ENCODE measurements at places on chromosomes 12 and 14. TPM values are rescaled to one million over a fixed set of nuclear protein-coding genes. Genes with fewer than 3 reads are reported as not detected.

IL22 gene
- total RNA-seq = 1.2 TPM

TUNAR gene
- not detected for total RNA-seq

IRAK3 gene
- total RNA-seq = 0.18 TPM

RILPL2 gene
- total RNA-seq = 22.4 TPM

KCNK10 gene
- total RNA-seq = not detected

NTN4 gene
- total RNA-seq = 0.16 TPM

HOXC12 gene
- total RNA-seq = not detected

ASCL1 gene
- total RNA-seq = not detected

TCL1B gene
- not detected for total RNA-seq

MAGOHB gene
- total RNA-seq = 98.0 TPM

SDS gene
- not detected for total RNA-seq

ORAI1 gene
- total RNA-seq = 49.8 TPM

KRT78 gene
- not detected for total RNA-seq

ARHGEF25 gene
- total RNA-seq = 0.56 TPM

KLRG1 gene
- total RNA-seq = 2.3 TPM

BMP4 gene
- total RNA-seq = 0.27 TPM

RTL1 gene
- not detected for total RNA-seq

CDCA3 gene
- total RNA-seq = 1.7 TPM

TSPAN8 gene
- 0.30 TPM for total RNA-seq

GNB3 gene
- total RNA-seq = 0.38 TPM

PRH2 gene
- not detected for total RNA-seq

LBHD2 gene
- total RNA-seq = not detected

CLEC6A gene
- total RNA-seq = not detected

LIN7A gene
- total RNA-seq = 0.13 TPM

REP15 gene
- 0.37 TPM for total RNA-seq

DNM1L gene
- 63.0 TPM for total RNA-seq

GPR68 gene
- total RNA-seq = 4.1 TPM

BTBD6 gene
- 29.4 TPM for total RNA-seq

ZNF385A gene
- 0.55 TPM for total RNA-seq

KIF26A gene
- total RNA-seq = 0.40 TPM

RPGRIP1 gene
- 0.35 TPM for total RNA-seq

RHEBL1 gene
- total RNA-seq = 4.5 TPM

IQSEC3 gene
- total RNA-seq = 0.51 TPM

CCNT1 gene
- 35.9 TPM for total RNA-seq

CIROP gene
- not detected for total RNA-seq

HSPB8 gene
- not detected for total RNA-seq

MANSC4 gene
- not detected for total RNA-seq

CLEC2B gene
- total RNA-seq = 8.9 TPM

HNF1A gene
- total RNA-seq = not detected

TAS2R13 gene
- total RNA-seq = 0.19 TPM

PIANP gene
- 0.57 TPM for total RNA-seq

RNASE7 gene
- total RNA-seq = not detected

COX14 gene
- total RNA-seq = 45.9 TPM

SIX1 gene
- not detected for total RNA-seq

TPPP2 gene
- total RNA-seq = not detected

KRT80 gene
- 0.08 TPM for total RNA-seq

CYP27B1 gene
- total RNA-seq = 19.6 TPM

RERG gene
- not detected for total RNA-seq

SLC39A5 gene
- total RNA-seq = 0.79 TPM

MMP14 gene
- total RNA-seq = 0.76 TPM

KRT5 gene
- total RNA-seq = not detected

SMIM41 gene
- not detected for total RNA-seq

FAM90A1 gene
- total RNA-seq = not detected

GLT8D2 gene
- total RNA-seq = 0.16 TPM

MYF6 gene
- total RNA-seq = not detected

LMNTD1 gene
- not detected for total RNA-seq

TAS2R8 gene
- not detected for total RNA-seq

PROX2 gene
- not detected for total RNA-seq

FOXG1 gene
- total RNA-seq = not detected

Measured in activated T-cell treated with anti-CD3 and anti-CD28 coated beads, Interleukin-2, amount 50 U/mL, for 4 hours (primary cell).